Natural killer cell (primary cell): ENCODE measurements at places on chromosomes 6 and 20. TPM values are rescaled to one million over a fixed set of nuclear protein-coding genes. Genes with fewer than 3 reads are reported as not detected.

GRCh38 chr6:2110504-2110903 lies 134.9 kb downstream of the GMDS start:
- no peak overlapping the region for H3K4me3 ChIP-seq
- no peak for DNase-seq
- peaks cover 3% of the 10 kb centered on the region for H3K4me1 ChIP-seq
- peaks cover 2% of the 10 kb centered on the region for H3K36me3 ChIP-seq
- no peaks in the 10 kb centered on the region for H3K27me3 ChIP-seq

GRCh38 chr20:6654513-6655252 lies 112.8 kb upstream of the BMP2 start:
- H3K27ac ChIP-seq = no peak overlapping the region
- no peaks in the 10 kb centered on the region for H3K4me1 ChIP-seq
- no peaks in the 10 kb centered on the region for H3K27me3 ChIP-seq
- no peak for DNase-seq
- H3K4me3 ChIP-seq = no peak overlapping the region
- no peaks in the 10 kb centered on the region for H3K36me3 ChIP-seq

GRCh38 chr6:42175860-42176259 lies 2.7 kb downstream of the GUCA1A start:
- no peaks in the 10 kb centered on the region for H3K27me3 ChIP-seq
- no peak overlapping the region for H3K4me3 ChIP-seq
- peak; percentile 12 for DNase-seq
- H3K4me1 ChIP-seq = peaks cover 7% of the 10 kb centered on the region

- DNase-seq = peak; percentile 94
- H3K4me1 ChIP-seq = peaks cover 11% of the 10 kb centered on the region
- H3K36me3 ChIP-seq = peaks cover 24% of the 10 kb centered on the region
- peak within 1 kb of the TSS; percentile 67 for H3K27ac ChIP-seq
Measured at GRCh38 chr6:44312901-44313788, at the start of gene AARS2. AARS2 (minus strand) TSS chr6:44313347; CDS start chr6:44313323, 24 bp downstream.

COL10A1 gene
- not detected for total RNA-seq
